ENCODE measurements at places on chromosomes 5 and 9.

GRCh38 chr9:132126680-132127236 lies 35.1 kb upstream of the NTNG2 start:
- DNase-seq: no peak

GRCh38 chr5:167414611-167415010 lies 876.8 kb upstream of the WWC1 start:
- DNase-seq: no peak

DNA sequence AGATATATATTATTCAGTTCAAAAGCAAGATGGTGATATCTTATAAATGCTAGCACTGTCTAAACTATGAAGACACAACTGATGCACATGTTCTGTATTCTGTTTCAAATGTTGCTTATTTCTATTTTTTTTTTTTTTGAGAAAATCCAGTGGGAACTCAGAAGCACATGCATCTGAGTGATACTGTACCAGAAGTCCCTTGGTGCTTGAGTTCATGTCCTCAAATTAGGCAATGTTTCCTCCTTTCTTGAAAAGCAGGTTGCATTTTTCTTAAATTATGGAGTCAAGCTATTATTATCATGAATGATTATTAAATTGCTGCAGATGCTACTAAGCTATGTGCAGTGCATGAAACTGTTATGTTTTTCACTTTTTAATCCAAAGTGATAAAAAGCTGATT lies 70.4 kb downstream of the CAMK4 start:
- no peak for DNase-seq

- no peak for DNase-seq
These were observed 108.5 kb downstream of the NFIB start for GRCh38 chr9:14205463-14205862.

DNA sequence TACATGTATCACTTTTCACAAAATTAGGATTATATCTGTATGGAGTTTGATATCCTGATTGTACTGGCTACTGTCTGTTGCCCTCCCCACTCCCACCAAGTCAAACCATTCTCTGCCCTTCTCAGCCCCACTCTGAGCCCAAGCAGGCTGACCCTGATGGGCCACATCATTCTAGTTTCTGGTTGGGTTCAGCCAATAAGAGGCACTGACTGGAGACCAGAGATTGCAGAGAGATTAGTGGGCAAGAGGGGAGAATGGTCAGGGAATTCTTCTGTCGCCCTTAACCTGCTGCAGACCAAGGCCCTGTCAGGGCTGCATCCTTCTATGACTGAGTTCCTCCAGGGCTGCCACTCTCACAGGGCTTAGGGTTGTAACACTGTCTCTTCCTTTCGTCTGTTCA lies 2.7 kb downstream of the HSPB3 start:
- DNase-seq: no peak
